ENCODE measurements at places on chromosomes 1 and 21.
A peak's percentile ranks its signal among the peaks of the same experiment; 100 is the strongest.

DNA sequence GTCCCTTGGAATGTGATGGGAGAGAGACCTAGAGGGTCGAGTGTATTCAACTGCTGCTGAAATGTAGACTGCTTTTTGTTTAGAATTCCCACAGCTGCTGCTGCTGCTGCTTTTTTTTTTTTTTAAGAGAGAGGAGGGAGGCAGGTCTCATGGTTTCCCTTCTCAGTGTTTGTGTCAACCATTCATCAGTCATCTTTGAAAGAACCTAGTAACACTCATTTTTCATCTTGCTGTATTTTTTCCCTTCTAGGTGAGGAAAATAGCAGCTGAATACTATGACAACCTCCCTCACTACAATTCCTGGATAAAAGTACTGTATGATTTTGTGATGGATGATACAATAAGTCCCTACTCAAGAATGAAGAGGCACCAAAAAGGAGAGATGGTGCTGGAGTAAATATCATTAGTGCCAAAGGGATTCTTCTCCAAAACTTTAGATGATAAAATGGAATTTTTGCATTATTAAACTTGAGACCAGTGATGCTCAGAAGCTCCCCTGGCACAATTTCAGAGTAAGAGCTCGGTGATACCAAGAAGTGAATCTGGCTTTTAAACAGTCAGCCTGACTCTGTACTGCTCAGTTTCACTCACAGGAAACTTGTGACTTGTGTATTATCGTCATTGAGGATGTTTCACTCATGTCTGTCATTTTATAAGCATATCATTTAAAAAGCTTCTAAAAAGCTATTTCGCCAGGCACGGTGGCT is 9.2 kb downstream of the DEGS1 start:
- no peak for DNase-seq

GRCh38 chr1:25243907-25244306 is 3.3 kb downstream of the RSRP1 start:
- no peak for DNase-seq

GRCh38 chr1:66415281-66415680 is 118.7 kb upstream of the SGIP1 start:
- no peak for DNase-seq

- DNase-seq: no peak
Observed at GRCh38 chr1:179297105-179297378, 3.4 kb downstream of the SOAT1 start.

DNA sequence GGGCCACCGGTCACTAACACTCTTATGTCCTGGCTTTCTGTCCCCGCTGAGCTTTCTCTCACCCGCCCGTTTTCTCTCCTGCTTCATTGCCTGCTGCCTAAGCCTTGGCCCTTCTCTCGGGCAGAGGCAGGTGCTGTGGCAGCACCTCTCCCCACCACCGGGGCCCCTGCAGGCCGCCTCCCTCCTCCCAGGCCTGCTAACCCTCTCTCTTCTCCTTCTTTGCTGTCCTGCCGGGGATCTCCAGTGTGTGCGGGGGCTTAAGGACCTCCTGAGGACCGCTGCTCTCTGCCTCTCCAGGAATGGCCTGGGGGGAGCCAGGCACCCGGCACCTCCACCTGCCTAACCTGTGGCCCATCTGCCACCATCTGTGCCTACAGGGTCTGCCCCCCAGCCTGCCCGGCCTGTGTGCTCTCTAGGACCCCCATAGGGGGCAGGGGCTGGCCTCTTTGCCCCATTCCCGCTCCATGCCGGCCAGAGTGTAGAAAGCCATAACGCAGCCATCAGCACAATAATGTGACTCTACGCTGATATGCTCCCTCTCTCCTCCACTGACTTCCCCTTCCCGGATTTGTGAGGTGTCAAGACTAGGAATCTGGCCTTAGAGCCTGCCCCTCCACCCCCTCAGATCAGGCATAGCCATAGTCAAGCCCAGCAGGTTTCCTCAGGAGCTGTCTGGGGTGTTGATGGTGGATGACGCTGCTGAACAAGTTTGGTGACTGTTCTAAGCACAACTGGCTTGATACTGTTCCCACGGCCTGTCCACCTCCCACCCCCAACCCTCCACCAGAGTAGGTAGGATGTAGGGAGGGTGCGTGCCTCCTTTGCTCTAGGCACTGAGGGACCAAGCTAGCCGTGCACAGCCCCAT is 6.1 kb upstream of the SFN start:
- DNase-seq: no peak

- DNase-seq: peak; percentile 98
Observed at GRCh38 chr1:77832901-77833300, 53.5 kb downstream of the MIGA1 start.

GRCh38 chr1:165834229-165834628 is 6.8 kb downstream of the UCK2 start:
- DNase-seq: no peak
